ENCODE measurements at places on chromosomes 3 and 15.

DNA sequence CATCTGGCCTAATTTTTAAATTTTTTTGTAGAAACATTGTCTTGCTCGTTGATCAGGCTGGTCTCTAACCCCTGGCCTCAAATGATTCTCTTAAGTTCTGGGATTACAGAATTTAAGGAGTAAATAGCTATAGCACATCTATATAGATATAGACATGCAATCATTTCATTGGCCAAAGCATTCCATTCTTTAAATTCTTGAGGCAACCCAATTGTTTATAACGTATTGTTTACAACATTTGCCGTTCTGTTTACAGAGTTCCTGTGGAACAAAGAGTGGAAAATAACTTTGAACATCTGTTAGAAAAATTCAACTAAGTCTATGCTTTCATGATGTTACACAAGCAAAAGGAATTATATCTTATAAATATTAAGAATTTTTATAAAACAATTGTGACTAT lies 205.2 kb upstream of the ROBO2 start:
- DNase-seq: no peak

DNA sequence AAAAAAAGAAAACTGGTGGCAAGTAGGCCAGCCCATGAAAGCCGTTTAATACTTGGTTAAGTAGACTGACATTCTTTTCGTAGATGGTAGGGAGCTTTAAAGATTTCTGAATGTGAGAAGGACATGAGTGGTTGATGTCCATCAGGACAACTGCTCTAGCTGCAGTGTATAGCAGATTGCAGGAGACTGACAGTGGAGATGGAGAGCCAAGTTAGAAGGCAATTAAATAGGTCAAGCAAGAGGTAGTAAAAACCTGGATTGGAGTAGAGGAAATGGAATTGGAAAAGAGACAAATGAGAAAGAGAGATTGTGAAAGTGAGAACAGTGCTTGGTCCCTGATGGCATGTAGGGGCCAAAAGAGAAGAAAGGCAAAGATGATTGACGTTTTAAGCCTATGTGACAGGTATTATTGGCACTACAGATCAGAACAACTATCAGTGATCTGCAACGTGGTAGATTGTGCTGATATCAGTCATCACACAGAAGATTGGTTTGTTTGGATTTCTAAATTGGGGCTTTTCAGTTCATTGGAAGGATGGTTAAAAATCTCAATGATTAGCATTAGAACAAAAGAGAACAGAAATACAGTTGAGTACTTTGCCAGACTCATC lies 74.0 kb downstream of the CNTN4 start:
- DNase-seq: no peak

GRCh38 chr3:170414202-170414663 lies 4.4 kb upstream of the CLDN11 start:
- peak; percentile 50 for DNase-seq

DNA sequence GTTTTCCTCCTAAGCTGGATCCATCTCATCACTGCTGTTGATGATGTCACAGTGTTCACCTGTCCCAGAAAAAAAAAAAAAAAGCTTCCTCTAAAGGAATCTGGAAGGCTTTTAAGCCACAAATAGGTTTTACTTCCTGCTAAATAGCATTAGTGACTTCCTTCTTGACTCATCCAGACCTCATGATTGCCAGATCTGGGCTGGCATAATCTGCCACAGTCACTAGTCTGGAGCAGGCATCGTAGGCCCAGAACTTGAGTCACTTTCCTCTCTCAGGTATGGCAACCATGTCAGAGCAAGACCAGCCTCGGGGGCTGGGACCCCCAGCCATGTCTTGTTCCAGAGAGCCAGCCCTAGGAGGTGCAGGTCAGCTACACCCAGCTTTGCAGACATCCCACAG lies 266.5 kb upstream of the CADM2 start:
- no peak for DNase-seq

DNA sequence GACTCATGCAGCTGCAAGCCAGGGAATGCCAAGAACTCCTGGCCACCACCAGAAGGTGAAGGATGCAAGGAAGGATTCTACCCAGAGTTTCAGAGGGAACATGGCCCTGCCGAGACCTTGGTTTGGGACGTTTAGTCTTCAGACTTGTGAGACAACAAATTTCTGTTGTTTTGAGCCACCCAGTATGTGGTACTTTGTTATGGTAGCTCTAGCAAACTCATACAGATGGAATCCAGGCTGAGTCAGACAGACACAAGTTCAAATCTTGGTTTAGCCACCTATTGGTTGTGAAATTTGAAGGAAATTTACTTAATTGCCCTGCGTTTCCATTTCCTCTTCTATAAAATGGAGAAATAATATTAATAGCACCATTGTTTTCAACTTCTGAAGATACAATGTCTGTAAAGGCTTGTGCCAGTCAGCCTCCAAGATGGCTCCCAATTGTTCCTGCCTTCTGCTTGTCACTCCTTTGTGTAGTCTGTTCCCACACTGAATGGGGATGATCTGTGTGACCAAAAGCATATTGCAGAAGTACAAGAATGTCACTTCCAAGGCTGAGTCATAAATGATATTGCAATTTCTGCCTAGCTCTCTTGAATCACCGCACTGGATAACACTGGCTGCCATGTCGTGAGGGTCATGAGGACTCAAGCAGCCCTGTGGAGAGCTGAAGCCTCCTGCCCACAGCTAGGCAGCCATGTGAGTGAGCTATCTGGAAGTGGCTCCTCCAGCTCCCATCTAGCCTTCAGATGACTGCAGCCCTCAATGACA lies 223.5 kb upstream of the PROK2 start:
- DNase-seq: no peak
